Stimulated activated CD4-positive, alpha-beta T cell treated with anti-CD3 and anti-CD28 coated beads, Interleukin-1b, Interleukin-23, amount 100 ng/mL, for 48 hours (primary cell): ENCODE measurements at places on chromosomes 13 and 19.

- DNase-seq: no peak
These were observed 41.6 kb upstream of the PDCD5 start for GRCh38 chr19:32539240-32539916.

GRCh38 chr19:29841209-29841558 is 29.4 kb downstream of the CCNE1 start:
- DNase-seq: no peak

- DNase-seq: no peak
These were observed 112.3 kb downstream of the VWA8 start for GRCh38 chr13:41848435-41849255.

- DNase-seq: no peak
These were observed 221.9 kb upstream of the PCDH17 start for GRCh38 chr13:57409656-57410055.

DNA sequence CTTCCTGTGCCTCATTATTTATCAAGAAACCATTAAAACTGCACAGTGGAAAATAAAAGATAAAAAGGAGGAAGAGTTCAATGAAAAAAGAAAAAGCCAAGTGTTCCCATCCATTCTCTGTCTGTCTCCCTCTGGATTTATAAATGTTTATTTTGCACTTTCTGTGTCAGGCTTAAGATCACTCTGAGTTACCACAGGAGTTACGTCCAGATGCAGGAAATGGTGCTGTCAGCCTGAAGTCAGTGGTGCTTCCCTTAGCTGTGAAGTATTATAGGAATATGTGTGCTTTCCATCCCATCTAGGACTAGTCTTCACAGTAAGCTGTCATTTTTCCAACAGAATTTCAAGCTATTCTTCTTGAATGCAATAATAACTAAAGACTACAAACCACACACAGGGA is 420.2 kb downstream of the KCTD12 start:
- no peak for DNase-seq

- DNase-seq: no peak
These were observed 2.3 kb downstream of the HTR2A start for GRCh38 chr13:46894568-46894967.

GRCh38 chr19:19162495-19162894 is 7.6 kb downstream of the MEF2B start:
- DNase-seq: no peak

- DNase-seq: peak; percentile 54
These were observed 1.0 kb upstream of the CGB7 start for GRCh38 chr19:49058562-49058961.

GRCh38 chr19:42601811-42602443 is 7.2 kb upstream of the CEACAM8 start:
- DNase-seq: no peak

DNA sequence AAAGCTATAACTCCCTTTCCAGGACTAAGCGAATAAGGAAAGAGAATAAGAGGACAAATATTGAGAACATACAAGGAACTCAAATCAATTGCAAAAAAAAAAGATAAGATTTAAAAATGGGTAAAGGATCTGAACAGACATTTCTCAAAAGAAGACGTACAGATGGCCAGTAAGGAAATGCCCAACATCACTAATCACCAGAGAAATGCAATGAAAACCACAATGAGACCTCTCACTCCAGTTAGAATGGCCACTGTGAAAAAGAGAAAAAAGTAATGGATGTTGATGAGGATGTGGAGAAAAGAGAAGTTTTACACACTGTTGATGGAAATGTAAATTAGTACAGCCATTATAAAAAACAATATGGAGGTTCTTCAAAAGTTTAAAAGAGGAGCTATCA is 63.8 kb downstream of the VWA8 start:
- no peak for DNase-seq

DNA sequence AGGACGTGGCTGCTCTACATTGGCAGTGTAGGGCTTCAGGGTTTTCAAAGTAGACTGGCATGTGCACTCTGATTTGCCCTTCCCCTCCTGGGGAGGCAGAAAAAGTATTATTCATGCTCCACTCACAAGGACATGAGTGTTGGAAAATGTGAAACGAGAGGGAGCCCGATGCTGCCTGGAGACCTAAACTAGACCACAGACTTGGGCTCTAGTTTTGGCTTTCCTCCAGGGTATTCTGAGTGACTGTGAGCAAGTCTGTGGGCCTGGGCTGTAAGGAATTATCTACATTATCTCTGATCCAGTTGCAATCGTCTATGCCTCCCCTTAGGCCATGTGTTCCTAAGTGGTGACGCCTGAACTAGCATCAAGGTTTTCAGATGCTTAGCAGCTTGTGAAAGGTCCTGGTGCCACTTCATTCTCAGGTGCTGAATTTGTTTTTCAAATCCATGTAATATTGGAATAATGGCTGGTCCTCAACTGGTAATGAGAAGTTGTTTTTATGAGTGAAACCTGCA is 55.0 kb downstream of the MRPL57 start:
- DNase-seq: no peak
